Right forelimb (tissue), 1 donor: ENCODE measurements at places on chromosomes 16 and 17.

DNA sequence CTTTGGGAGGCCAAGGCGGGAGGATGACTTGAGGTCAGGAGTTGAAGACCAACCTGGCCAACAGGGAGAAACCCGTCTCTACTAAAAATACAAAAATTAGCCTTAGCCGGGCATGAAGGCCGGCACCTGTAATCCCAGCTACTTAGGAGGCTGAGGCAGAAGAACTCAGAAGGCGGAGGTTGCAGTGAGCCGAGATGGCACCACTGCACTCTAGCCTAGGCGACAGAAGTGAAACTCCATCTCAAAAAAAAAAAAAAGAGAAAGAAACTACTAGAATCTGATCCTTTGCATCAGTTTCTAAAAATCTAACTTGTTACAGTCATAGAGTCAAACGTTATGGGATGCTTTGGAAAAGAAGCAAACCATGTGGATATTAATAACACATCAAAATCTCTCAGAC, 1.6 kb upstream of the PECAM1 start:
- no peak for DNase-seq

GRCh38 chr16:86772671-86773353, 194.5 kb downstream of the FOXL1 start:
- no peak for DNase-seq

DNA sequence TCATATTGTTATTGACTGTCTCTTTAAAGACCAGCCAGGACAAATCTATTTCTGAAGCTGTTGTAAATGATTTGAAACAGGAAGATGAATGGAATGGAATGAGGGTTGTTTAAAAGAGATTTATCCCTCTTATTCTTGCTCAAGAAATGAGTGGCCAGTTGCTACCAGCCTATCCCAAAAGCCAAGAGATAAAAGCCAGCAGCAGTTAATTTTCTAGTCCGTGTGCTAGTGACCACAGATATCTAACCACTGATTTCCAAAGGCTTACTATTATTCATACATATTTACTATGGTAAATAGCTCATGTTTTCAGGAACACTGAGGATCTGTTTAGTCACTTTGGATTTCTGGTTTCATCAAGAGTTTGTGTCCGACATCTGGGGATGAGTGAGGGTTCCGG, 105.7 kb downstream of the CDH13 start:
- DNase-seq, result no peak

DNA sequence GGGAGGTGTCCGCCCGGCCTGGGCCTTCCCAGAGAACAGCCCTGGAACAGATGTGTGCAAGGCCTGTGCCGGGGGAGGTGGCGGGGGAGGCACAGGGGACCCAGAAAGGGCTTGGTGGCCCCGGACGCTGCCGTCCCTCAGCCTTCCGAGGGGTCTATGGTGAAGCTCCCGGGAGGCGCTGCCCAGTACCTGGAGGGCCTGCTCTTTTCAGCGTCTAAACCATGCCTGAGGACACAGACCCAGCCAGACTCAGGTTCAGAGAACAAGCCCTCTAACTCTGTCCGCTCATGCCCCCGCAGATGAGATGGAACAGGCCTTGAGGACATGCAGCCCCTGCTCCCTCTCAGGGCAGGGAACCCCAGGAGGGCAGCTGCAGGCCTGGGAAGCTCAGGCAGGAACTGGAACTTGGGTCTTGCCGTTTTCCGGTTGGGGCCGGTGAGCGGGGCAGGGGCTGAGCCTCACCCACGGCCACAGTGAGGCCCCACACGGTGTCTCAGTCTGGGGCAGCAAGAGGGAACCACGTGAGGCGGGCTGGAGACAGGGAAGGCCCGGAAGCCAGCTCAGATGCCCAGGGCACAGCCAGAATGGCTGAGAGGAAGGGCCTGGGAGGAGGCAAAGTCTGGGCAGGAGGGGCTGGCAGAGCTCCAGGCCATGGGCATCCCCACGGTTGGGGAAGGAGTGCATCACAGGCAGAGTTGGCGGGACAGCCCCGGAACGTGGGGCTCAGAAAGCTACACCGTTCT, 12.5 kb downstream of the SLC16A3 start:
- DNase-seq, result no peak

- no peak for DNase-seq
Observed at GRCh38 chr17:18235743-18236256, 10.4 kb downstream of the LLGL1 start.

- DNase-seq, result no peak
Observed at GRCh38 chr17:15323131-15323530, 18.3 kb downstream of the TEKT3 start.

GRCh38 chr16:88442727-88443576, 10.1 kb upstream of the ZFPM1 start:
- DNase-seq, result peak; percentile 88

DNA sequence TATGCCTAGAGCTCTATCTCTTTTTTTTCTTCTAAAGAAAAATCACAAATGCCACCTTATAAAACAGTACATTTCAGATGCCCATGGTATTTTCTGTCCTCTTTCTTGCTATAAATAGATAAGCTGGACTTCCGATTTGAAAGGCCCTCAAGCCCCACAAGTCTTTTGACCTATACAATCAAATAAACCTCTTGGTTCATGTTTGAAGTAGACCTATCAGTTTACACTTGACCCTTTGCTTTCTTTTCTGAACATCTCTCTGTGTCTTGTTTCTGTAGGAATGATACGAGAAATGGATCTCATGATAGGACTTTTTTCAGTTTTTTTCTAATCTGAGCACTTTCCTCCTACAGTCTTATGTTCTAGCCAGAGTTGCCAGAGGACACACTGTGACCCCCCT, 327.2 kb downstream of the SOX9 start:
- no peak for DNase-seq

GRCh38 chr16:54843424-54843750, 87.3 kb upstream of the IRX5 start:
- no peak for DNase-seq

DNA sequence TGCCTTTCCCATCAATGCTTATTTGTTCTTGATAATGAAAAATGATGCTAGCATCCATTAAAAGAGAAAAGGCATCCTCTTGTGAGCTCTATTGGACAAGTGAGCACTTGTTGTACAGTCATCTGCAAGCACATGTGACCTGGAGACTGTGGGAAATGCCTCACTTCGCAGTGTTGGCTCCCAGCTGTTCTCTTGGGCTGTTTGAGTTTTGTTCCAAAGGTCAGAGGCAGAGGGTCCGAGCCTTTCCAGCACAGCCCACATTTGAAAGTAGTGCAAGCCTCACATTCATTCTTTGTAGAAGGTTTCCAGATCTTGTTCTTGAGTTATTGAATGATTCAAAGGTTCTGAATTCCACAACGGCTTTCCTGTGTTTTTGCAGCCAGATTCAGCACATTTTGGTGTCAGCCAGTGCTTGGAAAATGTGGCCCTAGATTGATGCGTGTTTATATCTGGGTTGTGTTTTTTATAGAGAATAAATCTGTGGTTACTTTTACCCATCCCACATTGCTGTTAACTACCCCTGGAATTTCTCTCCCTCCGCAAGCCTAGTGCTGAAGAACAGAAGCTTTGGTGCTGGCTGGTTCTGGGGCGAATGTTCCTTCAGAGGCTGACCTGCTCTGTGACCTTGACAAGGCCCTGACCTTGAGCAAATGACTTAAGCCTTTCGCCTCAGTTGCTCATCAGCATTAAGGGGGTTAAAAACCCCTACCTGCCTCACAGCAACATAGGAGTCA, 49.8 kb downstream of the CDH1 start:
- peak; percentile 53 for DNase-seq

- DNase-seq, result no peak
Observed at GRCh38 chr16:1745900-1746692, 25.2 kb downstream of the NME3 start.

GRCh38 chr17:3949418-3949817, 14.8 kb downstream of the ATP2A3 start:
- DNase-seq, result no peak

- DNase-seq, result no peak
Observed at GRCh38 chr16:30110661-30111060, 2.7 kb downstream of the GDPD3 start.

- peak; percentile 82 for DNase-seq
Observed at GRCh38 chr16:56964243-56965148, 2.7 kb downstream of the CETP start.

DNA sequence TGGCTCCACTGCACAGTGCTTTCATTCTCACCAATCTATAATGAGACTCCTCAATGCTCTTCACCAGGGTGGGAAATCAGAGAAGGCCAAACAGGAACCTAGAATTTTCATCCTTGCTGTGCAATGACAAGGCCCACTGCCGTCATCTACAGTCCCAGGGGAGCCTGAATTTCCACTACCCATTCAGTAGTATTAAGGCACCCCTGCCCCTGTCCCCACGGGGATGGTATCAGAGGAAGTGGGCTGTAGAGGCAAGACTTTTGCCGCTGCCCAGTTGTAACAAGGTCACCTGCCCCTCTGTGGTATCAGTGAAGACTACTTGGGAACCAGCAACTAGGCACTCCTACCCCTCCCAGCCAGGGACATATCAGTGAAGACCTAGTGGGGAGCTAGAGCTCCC, 104.5 kb downstream of the C16orf78 start:
- DNase-seq, result no peak

DNA sequence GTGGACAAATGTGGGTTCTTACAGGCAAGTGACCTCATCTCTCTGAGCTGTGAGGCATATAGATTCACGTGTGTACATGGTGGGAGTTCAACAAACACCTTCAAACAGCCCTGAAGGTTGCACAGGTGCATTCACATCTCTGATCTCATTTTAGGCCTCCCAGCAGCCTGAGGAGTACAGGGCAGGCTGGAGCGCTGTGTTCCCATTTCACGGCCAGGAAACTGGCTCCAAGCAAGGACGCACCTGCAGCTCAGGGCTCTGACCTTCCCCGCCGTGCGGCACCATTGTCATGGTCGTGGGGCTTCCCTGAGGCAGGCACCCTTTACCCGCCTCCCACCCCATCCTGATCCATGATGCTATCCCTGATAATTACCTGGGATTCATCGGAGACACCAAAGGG, 4.8 kb upstream of the CD300A start:
- DNase-seq, result no peak

DNA sequence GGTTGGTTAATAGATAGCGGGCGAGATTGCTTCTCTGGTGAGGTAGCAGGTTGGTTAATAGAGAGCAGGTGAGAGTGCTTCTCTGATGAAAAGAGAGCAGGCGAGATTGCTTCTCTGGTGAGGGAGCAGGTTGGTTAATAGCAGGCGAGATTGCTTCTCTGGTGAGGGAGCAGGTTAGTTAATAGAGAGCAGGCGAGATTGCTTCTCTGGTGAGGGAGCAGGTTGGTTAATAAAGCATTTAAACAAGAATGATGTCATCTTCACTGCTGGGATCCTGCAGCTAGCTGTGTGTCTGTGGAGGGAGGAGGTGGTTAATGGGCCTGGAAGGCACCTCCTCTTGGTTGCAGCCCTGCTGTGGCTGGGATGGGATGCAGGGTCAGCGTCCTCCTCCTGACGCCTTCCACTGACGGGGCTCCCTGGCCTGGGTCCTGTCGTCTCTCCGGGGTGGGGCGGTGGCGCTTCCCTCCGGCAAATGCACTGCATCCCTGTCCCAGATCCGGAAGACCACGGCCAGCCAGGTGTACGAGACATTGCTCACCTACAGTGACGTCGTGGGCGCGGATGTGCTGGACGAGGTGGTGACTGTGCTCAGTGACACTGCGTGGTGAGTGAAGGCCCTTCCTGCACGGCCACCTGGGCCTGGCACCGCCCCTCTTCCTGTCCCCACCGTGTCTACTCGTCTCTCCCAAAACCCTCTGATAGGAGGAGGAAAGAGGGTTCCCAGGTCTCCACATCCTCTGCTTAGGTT, 99.2 kb upstream of the ZNF750 start:
- peak; percentile 40 for DNase-seq

DNA sequence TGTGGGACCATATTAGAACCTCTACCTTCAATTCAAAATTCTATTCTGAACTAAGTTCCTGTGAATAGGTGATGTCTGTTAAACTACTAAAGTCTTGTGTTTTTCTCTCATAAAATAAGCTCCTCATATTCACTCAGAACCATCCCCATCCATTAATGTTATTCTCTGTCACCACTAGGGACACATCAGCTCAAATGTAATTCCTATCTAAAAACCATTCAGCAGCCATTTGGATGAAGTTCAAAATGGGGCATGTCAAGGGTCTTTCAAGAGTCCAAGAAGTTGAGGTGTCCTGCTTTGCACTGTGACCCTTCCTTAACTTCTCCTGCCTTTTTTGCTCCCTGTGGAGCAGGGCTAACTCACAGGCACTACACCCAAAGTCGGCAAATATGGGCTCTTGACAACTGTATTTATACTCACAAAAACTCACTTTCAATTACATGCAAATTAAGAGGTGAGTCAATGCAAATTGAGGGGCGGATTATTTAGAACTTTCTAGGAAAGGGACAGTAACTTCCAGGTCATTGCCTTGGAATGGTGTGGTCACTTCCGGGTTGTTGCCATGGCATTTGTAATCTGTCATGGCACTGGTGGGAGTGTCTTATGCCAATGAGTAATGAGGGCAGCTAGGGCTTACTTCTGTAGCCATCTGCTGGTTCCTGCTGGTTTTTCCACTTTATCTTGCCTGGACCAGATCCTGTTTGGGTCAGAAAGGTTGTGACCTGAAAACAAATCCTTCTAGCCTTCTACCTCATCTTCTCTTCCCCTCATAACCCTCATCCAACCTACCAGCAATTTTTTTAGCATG, 128.2 kb upstream of the COX10 start:
- DNase-seq, result no peak

GRCh38 chr17:72378414-72379390, 257.9 kb downstream of the SOX9 start:
- DNase-seq, result no peak

GRCh38 chr17:45233423-45233924, 11.8 kb downstream of the FMNL1 start:
- no peak for DNase-seq

- DNase-seq, result no peak
Observed at GRCh38 chr17:44559634-44560554, 2.6 kb downstream of the FZD2 start.

GRCh38 chr16:57251352-57251751, 6.3 kb downstream of the ARL2BP start:
- no peak for DNase-seq

GRCh38 chr17:2940352-2940751, 123.1 kb downstream of the OR1D5 start:
- peak; percentile 59 for DNase-seq

GRCh38 chr17:68613739-68614298, 12.7 kb upstream of the FAM20A start:
- no peak for DNase-seq

- DNase-seq, result no peak
Observed at GRCh38 chr17:17413215-17413792, 63.5 kb upstream of the MED9 start.

DNA sequence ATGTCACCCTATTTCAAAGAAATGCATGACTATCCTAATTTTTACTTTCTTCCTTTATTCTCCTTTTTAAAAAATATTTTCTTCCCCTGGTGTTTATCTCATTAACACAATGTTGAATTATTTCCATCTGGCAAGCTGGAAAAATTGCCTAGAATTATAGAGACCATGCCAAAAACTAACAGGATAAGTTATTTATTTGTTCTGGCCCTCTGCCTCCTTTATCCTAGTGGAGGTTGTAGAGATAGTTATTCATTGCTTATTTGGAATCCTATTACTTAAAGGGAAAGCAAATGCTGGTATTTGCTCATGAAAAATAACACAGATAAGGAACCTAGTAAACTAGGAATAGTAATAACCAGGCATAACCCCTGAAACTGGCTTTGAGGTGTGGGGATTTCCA, 684.9 kb upstream of the KIF2B start:
- DNase-seq, result no peak

GRCh38 chr17:8359769-8360168, 16.7 kb downstream of the KRABD2 start:
- no peak for DNase-seq

- no peak for DNase-seq
Observed at GRCh38 chr16:2826591-2827373, 3.3 kb upstream of the ZG16B start.

GRCh38 chr17:15185625-15185991, 79.5 kb downstream of the PMP22 start:
- peak; percentile 46 for DNase-seq
